ENCODE measurements at places on chromosomes 12 and 14. TPM values are rescaled to one million over a fixed set of nuclear protein-coding genes. Genes with fewer than 3 reads are reported as not detected.

- DNase-seq = no peak
Measured at GRCh38 chr12:70507442-70507841, 129.8 kb downstream of the PTPRB start.

APOF gene
- not detected for total RNA-seq

OLR1 gene
- 3.3 TPM for total RNA-seq

MMP17 gene
- 2.7 TPM for total RNA-seq

ESR2 gene
- total RNA-seq = not detected

NUP107 gene
- 33.5 TPM for total RNA-seq
